ENCODE measurements at places on chromosomes 2 and 18.

GRCh38 chr2:29033656-29034055 is 40.7 kb downstream of the PCARE start:
- DNase-seq, result no peak

- DNase-seq, result no peak
Observed at GRCh38 chr2:110099038-110099425, 16.6 kb downstream of the MALL start.

DNA sequence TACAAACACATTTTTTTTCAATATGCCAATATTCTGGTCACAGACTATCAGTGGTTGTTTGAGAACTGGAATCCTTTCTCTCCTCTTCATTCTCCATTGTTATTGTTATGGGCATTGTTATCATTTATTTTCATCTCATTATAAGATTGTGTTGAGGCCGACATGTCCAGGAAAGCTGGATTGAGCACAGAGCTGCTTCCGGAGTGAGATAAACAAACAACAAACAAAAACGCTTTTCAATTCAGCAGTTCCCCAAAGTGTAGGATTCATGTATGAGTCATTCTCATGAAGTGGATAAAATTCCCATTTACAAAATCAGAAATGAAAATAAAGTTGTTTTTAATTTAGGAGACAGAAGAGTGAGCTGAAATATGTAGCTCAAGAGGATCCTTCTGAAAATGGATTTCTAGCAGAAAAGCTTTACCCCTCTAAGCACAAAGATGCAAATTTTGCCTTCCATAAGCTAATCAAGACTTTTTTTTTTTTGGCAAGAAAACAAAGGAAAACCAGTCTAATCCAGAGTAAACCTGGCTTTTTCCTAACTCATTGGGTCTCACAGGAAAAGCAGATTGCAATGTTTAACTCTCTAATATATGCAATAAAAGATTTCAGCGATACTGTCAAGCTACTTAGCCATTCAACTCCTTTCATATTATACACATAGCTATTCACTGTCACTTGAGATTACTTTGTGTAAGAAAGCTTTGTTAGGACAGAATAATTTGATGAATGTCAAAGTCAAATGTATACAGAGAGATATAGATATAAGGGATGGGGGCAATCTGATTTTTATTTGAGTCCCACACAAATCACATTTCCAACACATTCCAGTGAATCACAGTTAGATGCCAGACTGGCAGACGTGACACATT is 1441.7 kb upstream of the CELF4 start:
- DNase-seq, result no peak

- no peak for DNase-seq
Observed at GRCh38 chr2:15938803-15939555, 1.4 kb upstream of the MYCN start.

- DNase-seq, result no peak
Observed at GRCh38 chr18:36449451-36449850, 151.9 kb downstream of the FHOD3 start.

- DNase-seq, result no peak
Observed at GRCh38 chr2:45856391-45857274, 205.2 kb downstream of the PRKCE start.

DNA sequence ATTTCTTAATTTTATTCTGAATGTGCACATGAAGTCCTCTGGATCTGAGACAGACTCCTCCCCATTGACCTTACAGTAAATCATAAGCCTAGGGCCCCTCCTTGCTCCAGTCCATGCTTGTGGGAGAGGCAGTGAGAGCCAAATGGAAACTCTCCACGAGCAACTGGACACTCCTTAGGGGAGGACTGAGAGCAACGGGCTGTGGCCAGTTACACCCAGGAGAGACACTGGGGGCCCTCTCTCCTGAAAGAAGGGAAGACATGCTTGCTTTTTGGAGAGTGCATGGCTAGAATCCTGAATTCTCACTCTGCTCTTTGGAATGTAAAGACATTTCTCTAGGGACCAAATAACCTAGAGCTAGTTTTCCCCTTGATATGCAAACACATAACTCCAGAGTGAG is 49.0 kb upstream of the BIN1 start:
- DNase-seq, result no peak

GRCh38 chr2:40169856-40170255 is 282.0 kb downstream of the SLC8A1 start:
- DNase-seq, result no peak

- no peak for DNase-seq
Observed at GRCh38 chr18:61833978-61834377, 58.8 kb downstream of the RNF152 start.

DNA sequence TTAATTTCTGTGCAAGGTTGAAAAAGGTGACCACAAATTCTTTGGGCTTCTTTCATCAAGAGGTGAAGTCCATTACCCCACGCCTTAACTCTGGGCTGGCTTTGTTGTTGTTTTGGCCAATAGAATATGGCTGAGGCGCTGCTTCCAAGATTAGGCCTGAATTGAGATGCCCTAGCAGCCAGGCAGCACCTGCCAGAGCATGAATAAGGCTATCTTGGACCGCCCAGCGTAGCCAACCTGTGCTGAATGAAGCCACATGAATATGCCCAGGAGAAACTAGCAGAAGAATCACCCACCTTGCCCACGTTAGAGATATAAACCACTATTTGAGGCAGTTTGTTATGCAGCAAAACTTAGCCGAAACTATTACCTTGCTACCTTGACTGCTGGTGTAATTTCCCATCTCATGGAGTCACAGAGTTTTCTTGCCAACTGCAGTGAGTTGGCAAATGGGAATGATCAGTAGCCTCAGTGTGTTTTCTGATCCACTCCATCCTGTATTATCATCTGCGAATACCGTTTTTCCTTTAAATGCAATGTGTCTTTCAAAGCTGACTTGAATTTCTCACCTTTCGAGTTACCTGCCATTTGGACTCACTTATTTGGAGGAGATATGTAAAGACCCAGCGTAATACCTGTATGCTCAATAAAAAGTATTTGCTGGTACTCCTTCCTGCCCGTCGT is 679 bp downstream of the TSGA10 start:
- DNase-seq, result no peak

- DNase-seq, result no peak
Observed at GRCh38 chr2:216648105-216648504, 14.9 kb downstream of the IGFBP2 start.

DNA sequence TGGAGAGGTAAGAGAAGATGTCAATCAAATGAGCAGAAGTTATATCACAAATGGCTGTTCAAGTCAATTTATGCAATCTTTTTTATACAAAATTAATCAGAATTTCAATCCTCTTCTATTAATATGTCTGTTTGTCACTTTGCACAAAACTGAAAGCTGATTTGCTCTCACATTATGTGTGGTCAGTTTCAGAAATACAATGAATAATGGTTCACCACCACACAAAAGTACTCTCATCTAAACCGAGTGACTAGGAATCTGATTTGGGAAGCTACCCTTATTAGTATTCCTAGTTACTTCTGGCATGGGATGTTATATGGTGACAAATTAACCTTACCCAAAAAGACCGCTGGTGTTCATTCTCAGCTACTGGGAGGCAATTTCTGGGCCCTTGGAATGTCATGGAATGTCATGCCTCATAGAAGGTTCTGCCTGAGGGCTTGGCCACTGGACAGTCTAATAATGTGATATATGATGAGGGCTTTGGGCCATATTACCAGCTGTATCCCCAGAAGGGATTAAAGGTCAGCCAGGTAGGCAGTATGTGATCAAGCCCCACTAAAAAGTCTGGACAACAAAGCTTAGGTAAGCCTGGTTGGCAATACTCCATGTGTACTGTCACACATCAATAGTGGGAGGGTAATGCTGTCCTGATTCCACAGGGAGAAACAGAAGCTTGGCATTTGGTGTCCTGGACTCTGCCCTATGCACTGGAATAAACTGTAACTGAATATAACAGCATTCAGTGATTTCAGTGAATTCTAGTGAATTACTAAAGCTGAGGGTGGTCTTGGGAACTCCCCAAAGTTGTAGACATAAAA is 113.2 kb downstream of the PIGN start:
- no peak for DNase-seq

DNA sequence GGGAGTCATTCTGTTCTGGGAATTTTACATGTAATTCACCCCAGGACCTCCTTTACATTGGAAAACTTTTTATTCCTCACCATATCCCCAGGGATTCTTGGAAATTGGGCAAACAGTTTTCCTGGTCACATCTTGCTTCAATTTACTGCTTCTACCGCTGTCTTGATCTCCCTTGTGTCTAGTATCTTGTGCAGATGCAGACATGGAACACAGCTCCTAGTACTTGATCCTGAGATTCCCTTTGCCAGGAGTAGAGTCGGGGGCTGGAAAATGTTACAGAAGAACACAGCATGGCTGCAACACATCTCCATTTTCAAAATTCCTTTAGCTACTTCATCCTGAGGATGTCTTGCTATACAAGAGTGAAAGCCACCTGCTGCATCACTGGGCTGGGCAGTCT is 472.8 kb downstream of the PLCL1 start:
- no peak for DNase-seq

DNA sequence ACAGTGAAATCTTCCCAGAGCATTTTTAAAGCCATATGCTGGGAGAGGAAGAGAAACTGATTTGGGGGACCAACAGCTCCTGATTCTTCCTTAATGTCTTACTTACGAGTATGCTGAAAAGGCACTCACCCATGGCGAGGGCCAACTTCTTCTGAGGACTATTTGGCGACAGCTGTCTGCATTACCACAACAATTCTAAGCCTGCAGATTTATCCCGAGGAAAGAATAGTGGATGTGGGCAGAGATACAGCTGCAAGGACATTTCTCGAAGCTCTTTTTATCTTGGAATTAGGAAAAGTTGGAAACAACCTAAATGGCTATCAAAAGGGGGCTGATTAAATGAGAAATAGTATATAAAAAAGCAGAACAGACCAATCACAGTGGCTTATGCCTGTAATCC is 40.3 kb upstream of the FHL2 start:
- DNase-seq, result no peak

- DNase-seq, result no peak
Observed at GRCh38 chr2:238895891-238896600, 48.2 kb downstream of the TWIST2 start.

DNA sequence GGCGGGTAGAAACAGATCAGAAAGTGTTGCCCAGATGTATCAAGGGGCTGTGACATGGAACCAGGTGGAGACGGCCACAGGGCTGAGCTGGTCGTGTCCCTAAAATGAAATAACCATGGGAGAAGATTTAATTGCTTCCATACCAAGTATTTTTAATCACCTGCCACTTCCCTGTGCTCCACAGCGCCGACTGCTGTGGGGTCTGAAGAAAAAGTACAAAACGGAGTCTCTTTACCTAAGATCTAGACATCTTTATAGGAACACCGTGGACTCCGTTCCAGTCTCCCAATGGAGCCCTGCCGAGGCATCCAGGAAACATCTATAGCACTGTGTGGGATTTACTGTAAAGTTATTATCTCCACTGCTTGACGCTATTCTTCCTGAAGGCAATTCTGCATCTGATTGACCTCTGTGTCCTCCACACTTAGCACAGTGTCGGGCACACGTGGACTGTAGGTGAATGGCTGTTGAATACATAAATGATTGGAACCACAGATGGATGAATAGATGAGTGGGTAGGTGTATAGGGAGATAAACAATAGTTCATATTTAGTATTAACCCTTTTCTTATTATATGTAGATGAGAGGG is 21.6 kb upstream of the GYPC start:
- no peak for DNase-seq

GRCh38 chr18:35024965-35025364 is 16.2 kb upstream of the MAPRE2 start:
- no peak for DNase-seq

- no peak for DNase-seq
Observed at GRCh38 chr2:62578803-62579640, 73.0 kb upstream of the TMEM17 start.

DNA sequence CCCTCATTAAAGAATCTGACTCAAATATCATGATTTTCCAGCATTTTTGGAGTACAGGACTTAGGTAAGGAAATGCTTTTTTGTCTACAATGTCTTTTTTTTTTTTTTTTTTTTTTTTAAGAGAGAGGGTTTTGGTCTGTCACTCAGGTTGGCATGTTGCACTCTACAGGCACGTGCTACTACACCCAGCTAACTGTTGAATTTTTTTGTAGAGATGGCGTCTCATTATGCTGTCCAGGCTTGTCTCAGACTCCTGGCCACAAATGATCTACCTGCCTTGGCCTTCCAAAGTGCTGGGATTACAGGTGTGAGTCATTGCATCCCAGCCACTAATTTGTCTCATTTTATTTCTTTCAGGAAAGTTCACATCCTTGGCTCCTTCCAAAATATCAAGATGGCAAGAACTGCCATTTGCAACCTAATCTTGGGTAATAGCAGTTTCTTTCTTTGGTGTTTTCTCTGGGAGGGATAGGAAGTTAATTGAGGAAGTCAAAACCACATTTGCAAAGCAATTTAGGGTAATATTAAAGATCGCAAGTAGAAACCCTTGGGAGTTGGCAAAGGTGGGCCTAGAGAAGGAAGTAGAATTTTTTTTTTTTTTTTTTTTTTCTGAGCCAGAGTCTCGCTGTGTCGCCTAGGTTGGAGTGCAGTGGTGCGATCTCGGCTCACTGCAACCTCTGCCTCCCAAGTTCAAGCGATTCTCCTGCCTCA is 15.5 kb downstream of the PNO1 start:
- DNase-seq, result no peak

- DNase-seq, result no peak
Observed at GRCh38 chr2:144131042-144131441, 388.9 kb downstream of the ZEB2 start.

GRCh38 chr2:25197336-25198208 is 29.2 kb upstream of the POMC start:
- DNase-seq, result no peak

GRCh38 chr18:79904357-79905147 is 46.9 kb downstream of the SLC66A2 start:
- DNase-seq, result no peak

DNA sequence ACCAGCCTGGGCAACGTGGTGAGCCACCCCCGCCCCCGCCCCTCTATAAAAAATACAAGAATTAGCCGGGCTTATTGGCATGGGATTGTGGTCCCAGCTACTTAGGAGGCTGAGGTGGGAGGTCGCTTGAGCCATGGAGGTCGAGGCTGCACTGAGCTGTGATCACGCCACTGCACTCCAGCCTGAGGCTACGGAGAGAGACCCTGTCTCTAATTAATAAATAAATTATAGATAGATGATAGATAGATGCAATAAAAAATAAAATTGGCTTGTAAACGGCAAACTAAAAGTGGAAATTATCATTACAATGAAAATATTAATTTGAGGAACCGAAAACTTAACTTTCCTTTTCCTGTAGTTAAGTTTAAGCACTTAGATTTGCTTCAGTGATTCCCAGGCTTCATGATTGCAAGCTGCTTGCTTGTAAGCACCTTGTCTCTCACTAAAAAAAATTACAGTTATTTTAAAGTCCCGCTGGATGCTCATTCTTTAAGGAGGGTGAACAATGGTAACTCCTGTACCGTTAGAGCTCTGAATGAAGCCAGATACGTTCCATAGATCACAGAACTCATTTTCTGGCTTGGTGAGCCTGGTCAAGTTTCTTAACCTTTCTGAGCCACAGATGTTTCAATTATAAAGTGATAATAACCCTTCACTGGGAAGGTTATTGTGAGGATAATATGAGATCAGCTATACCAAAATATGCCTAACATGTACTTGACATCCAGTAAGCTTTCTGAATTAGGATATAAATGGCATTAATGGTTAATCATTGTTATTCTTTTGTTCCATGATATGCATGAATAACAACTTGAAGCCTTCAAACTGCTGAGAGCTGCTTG is 9.3 kb upstream of the NARS1 start:
- no peak for DNase-seq

GRCh38 chr18:26418225-26418624 is 130.1 kb downstream of the KCTD1 start:
- DNase-seq, result no peak

- DNase-seq, result peak; percentile 39
Observed at GRCh38 chr2:196230061-196230854, 58.9 kb upstream of the STK17B start.

GRCh38 chr2:49937432-49937831 is 783.1 kb upstream of the FSHR start:
- no peak for DNase-seq
